ENCODE measurements at places on chromosomes 7 and 10.

DNA sequence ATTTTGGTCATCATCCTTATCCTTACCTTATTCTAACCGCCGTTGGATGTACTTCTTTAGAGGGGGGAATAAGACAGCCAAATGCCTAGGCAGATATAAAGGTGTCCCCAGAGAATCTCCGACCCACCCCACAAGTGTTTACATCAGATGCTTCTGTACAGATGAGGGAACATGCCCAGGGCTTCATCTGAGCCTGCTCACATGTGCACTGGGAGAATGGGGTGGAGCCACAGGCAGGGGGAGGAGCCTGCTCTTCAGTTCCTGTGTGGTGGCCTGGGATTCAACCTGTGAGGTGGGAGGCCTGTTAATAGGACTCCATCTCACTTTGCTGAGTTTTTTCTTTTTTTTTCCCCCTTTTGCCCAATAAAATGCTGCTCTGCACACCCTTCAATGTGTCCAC is 27.6 kb upstream of the OPTN start:
- no peak for DNase-seq

DNA sequence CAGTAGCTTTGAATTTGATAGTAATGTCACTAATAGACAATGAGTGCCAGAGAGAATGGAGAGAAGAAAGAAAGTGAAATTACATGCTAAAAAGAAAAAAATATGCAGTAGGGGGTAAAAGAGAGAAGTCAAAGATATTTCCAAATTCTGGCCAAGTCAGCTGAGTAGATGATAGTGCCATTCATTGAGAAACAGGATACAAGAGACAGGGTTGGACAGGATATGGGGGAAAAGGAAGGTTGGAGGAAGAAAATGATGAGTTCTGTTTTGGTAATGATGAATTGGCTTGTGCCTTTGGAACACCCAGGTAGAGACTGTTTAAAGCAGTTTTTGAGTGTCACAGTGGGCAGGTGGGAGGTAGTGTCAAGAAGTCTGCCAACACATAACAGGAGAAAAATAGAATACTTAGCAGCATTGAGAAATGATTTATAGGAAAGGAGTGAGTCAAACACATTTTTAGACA is 78.3 kb downstream of the LRRC17 start:
- no peak for DNase-seq

DNA sequence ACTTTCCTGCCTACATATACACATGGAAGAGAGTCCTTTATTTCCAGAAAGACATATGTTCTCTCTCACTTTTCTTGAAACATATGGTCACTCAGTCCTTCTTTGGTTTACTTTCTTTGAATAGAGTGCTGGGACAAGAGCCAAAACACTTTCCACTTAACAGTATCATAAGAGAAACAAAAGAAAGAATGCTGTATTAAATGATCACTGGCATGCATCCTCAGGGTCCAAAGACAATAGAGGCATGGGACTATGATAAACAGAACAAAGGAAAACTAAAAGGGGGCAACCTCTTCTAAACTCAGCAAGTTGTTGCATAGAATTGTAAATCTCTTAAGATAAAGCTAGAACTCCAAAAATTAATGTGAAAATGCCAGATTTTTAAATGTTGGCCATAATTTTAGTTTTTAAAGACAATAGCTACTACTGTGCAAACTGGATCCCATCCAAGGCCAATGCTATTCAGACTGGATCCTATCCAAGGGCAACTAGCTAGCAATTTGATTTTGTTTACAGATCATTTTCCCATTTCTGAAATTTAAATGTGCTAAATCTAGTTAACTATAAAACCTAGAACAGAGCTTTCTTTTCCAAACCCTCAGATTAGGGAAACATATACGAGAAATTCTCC is 687.5 kb downstream of the SORCS3 start:
- no peak for DNase-seq

DNA sequence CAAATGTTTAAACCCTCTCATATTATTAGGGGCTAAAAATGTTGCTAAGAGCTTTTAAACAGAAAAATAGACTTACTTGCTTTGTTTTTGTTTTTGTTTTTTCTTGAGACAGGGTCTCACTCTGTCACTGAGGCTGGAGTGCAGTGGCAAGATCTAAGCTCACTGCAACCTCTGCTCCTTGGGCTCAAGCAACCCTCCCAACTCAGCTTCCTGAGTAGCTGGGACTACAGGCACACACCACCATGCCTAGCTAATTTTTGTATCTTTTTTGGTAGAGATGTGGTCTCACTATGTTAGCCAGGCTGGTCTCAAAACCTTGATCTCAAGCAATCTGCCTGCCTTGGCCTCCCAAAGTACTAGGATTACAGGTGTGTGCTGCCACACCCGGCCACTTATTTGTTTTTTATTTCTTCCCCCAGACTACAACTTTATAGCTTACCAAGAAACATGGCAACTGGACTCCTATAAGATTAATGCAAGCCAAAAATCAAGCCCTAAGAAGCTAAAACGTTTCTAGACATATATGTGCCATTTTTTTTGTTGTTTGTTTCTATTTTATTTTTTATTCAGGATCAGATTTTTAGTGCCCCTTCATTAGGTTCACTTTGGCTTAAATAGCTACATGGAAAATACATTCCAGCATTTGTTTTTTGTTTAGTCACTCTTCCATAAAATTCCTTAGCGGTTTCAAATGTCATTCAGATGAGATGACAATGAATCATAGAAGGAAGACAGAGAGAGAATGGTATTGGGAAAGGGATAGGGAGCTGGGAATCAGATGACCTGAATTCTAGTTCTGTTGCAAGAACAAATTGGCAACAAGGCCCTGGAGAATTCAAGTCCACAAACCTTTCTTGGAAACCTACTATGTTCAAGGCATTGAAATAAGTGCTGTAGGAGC is 163.4 kb upstream of the MKLN1 start:
- DNase-seq, result peak; percentile 69

- DNase-seq, result no peak
Measured at GRCh38 chr10:58262766-58263165, 4.9 kb downstream of the IPMK start.

GRCh38 chr7:25429731-25430130 is 201.4 kb upstream of the NPVF start:
- DNase-seq, result no peak

GRCh38 chr7:28865601-28866144 is 92.5 kb downstream of the TRIL start:
- no peak for DNase-seq

DNA sequence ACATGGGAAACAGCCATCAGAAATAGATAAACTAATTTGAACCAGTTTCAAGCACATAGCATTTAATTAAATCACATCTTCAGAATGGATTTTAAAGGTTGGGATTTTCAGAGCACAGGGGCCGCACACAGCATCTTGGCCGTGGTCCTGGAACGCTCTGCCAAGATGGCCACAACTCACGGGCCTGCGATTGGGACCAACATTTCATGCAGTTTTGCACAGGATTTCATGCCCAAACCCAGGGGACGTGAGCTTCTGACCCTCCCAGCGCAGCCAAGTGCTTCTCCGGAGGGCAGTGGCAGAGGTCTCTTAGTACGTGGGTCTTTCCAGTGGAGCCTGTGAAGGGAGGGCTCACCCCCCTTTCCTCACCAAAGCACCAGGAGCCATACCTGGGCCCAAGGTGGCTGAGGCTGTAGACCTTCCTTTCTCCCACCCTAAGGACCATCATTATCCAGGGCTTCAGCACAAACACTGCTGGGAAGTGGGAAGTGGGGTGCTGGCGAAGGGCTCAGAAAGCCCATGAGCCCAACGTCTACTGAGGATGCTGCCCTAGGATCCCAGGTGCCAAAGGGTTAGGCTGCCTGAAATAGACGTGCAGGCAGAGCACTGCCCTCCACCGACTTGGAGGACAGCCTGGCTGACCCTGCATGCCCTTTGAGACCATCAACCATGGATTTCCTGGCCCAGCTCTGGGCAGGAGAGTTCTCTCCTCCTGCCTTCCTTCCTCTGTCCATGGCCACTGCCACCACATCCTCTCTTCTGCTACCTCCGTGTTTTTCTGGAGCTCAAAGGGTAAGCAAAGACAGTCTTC is 611.2 kb upstream of the MGMT start:
- no peak for DNase-seq

DNA sequence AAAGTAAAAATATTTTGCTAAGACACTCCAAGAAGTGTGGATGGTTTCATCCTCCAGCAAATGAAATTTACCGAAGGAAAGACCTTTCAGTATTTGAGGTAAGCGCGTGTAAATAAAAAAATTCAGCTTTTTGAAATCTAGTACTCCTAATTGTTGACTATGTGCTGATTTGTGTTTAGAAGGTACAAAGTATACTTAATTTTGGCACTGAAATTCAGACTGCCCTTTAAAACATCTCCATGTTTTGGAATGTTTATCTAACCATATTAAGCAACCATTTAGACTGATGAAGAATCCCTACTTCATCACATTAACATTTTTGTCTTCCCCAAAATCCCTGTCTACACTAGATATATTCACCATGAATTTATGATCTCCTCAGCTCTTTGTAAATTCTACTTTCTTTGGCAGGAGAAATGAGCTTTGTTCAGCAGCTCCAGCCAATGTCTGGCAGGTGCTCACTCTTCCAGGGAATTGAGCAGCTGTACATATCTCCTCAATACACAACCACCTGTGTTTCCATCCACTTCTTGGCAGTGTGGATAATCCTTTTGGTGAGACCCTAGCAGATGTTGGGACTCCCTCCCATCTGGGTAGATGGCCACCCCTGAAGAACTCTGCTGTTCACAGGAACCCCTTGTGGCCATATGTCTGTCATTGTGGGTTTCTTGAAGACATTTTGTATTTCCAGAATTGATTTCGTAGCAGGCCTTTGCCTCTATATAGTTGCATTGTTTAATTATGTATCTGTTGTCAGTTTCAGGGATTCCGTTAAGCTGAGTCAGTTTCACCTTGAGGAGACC is 129.4 kb upstream of the SAMD8 start:
- no peak for DNase-seq

- no peak for DNase-seq
Measured at GRCh38 chr7:69553190-69553589, 45.1 kb upstream of the AUTS2 start.

GRCh38 chr7:70237256-70237655 is 639.0 kb downstream of the AUTS2 start:
- no peak for DNase-seq

DNA sequence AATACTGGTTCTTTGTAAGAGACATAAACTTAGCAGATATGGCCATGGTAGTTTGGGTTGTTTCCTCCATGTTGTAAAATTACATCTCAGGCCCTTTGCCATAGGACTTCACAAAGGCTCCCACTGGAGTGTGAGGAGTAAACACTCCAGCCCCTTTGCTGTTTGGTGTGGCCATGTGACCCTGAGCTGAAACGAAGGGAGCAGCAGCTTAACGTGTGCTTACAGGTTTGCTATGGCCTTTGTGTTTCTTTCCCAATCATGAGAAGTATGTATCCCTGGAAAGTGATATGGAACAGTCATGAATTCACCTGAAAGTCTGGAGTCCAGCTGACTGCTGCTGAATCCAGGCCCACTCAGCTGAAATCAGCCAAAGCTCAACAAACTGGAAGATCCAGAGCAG is 23.8 kb upstream of the SFTPA1 start:
- no peak for DNase-seq

GRCh38 chr10:110474826-110475225 is 22.9 kb upstream of the DUSP5 start:
- no peak for DNase-seq

DNA sequence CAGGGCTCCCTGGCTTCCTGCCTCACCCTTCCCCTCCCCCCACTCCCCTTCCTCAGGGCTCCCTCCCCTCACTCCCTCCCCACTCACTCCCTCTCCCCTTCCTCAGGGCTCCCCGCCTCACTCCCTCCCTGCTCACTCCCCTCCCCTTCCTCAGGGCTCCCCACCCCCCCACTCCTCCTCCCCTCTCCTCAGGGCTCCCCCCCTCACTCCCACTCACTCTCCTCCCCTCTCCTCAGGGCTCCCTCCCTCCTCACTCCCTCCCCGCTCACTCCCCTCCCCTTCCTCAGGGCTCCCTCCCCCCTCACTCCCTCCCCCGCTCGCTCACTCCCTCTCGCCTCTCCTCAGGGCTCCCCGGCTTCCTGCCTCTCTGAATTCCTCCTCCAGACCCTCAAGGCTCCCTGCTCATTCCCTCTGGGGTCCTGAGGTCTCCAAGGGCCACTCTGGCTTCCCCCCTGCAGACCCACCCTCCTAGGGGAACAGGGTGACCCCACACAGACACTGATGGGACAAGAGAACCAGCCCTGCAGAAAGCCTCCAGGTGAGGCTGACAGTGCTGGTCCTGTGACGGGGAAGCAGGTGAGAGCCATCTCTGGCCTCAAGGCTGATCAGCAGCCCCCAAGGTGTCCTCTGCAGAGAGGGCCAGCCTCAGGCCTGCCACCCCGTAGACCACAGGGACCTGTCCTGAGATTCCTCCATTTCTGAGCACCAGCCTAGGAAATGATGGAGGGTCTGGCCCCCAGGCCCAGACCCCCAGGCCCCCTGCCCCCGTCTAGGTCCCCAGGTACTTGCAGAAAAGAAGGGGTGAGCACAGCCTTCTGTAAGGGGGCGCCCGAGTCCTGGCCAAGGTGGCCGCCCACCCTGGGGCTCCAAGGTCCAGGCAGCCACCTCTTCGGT is 47.2 kb downstream of the PWWP2B start:
- DNase-seq, result no peak

DNA sequence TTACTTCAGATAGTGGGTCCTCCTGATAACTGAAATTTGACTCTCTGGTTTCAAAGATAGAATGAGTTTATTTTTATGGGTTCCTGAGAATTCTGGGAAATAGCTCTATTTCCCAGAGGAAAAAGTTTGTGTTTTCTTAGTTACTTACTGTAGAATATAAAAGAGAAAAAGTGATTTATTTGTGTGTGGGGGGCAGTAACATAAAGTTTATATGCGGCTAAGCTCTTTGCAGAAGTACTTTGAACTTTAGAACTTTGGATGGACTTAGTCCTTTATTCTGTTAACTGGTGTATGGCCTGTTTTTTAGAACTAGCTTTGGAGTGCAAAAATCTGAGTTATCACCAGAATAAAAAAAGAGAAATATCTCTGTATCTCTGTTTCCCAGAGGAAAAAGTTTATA is 157.1 kb downstream of the BBS9 start:
- DNase-seq, result no peak

- no peak for DNase-seq
Measured at GRCh38 chr7:148872188-148872587, 11.9 kb downstream of the EZH2 start.

GRCh38 chr7:122311734-122312450 is 7.3 kb upstream of the FEZF1 start:
- no peak for DNase-seq
